ENCODE measurements at places on chromosomes 4 and X. TPM values are rescaled to one million over a fixed set of nuclear protein-coding genes. Genes with fewer than 3 reads are reported as not detected.
A peak's percentile ranks its signal among the peaks of the same experiment; 100 is the strongest.

- no peaks in the 10 kb centered on the region for H3K27me3 ChIP-seq
- H3K27ac ChIP-seq = no peak overlapping the region
- no peak overlapping the region for H3K4me3 ChIP-seq
- H3K4me1 ChIP-seq = no peaks in the 10 kb centered on the region
Observed at GRCh38 chr4:127669691-127670090, 36.9 kb downstream of the INTU start.

DNA sequence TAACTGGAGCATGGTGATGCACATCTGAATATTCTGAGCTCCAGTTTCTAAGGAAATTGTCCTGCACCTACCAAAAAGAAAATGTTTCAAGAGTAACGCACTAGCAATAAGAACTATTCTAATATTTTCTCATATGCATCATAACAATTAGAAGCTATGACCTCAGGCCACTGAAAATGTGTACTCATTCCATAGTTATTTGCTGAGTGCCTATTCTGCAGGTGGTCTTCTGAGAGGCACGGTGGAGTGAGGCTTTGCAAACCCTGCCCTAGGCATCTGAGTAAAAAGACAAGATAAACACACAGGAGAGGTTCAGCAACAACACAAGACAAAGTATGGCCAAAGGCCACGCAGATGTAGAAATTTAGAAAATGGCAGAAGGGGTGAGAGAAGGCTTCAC is 23.7 kb downstream of the SLC10A6 start:
- no peak overlapping the region for H3K27ac ChIP-seq
- no peaks in the 10 kb centered on the region for H3K27me3 ChIP-seq

DNA sequence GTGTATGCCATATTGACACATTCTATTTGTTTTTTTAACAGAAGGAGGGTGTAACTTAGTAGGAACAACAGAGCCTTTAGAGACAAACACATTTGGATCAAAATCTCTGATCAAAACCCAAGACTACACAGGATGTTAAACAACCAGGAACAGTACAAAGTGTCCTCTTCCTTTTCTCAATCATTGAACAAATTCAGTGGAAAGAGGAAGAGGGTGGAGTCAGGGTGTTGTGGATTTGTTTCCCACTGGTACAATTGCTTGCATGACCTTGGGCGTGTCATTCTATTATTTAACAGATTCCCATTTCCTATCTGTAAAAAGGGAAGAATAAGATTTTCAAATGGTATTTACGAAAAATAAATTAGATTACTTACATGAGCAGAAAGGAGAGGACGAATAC is 1162.8 kb upstream of the PRKX start:
- no peak for DNase-seq
- no peak overlapping the region for H3K4me3 ChIP-seq
- no peak overlapping the region for H3K27ac ChIP-seq
- no peaks in the 10 kb centered on the region for H3K4me1 ChIP-seq
- no peaks in the 10 kb centered on the region for H3K27me3 ChIP-seq
- H3K36me3 ChIP-seq = no peaks in the 10 kb centered on the region

DNA sequence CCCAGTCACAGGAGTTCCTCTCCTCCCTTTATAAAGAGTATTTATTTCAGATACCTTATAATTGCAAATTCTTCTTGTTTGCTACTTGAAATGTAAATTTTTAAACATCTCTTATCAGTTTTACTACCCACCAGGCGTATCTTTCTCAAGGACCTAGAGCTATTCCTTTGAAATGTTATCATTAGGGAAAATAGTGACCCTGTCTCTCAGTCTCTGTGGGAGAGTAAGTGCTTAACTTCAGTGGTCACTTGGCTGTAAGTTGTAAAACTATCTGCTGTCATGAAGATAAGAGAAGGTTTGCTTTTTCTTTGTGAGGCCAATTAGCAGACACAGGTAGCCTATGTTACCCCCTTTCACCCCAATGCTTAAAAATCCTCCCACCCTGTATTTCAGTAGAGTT is 241.6 kb downstream of the TACR3 start:
- H3K36me3 ChIP-seq = no peaks in the 10 kb centered on the region
- no peaks in the 10 kb centered on the region for H3K27me3 ChIP-seq
- no peak overlapping the region for H3K4me3 ChIP-seq
- no peak for DNase-seq
- no peak overlapping the region for H3K27ac ChIP-seq

- H3K4me3 ChIP-seq = peak overlapping the region; percentile 99
- H3K36me3 ChIP-seq = peaks cover 5% of the 10 kb centered on the region
- H3K4me1 ChIP-seq = peaks cover 9% of the 10 kb centered on the region
- DNase-seq = peak; percentile 79
Observed at GRCh38 chr4:75724867-75725724, 719 bp downstream of the USO1 start.

The GAGE12H gene
- not detected for total RNA-seq

GRCh38 chr4:81659051-81659450 is 187.3 kb upstream of the RASGEF1B start:
- no peak for DNase-seq
- no peak overlapping the region for H3K27ac ChIP-seq
- no peaks in the 10 kb centered on the region for H3K4me1 ChIP-seq
- no peaks in the 10 kb centered on the region for H3K36me3 ChIP-seq
- H3K27me3 ChIP-seq = no peaks in the 10 kb centered on the region

- no peak overlapping the region for H3K27ac ChIP-seq
- H3K27me3 ChIP-seq = no peaks in the 10 kb centered on the region
- no peaks in the 10 kb centered on the region for H3K4me1 ChIP-seq
Observed at GRCh38 chr4:14924812-14925344, 77.4 kb upstream of the CPEB2 start.

The CT45A3 gene
- 0.33 TPM for total RNA-seq

DNA sequence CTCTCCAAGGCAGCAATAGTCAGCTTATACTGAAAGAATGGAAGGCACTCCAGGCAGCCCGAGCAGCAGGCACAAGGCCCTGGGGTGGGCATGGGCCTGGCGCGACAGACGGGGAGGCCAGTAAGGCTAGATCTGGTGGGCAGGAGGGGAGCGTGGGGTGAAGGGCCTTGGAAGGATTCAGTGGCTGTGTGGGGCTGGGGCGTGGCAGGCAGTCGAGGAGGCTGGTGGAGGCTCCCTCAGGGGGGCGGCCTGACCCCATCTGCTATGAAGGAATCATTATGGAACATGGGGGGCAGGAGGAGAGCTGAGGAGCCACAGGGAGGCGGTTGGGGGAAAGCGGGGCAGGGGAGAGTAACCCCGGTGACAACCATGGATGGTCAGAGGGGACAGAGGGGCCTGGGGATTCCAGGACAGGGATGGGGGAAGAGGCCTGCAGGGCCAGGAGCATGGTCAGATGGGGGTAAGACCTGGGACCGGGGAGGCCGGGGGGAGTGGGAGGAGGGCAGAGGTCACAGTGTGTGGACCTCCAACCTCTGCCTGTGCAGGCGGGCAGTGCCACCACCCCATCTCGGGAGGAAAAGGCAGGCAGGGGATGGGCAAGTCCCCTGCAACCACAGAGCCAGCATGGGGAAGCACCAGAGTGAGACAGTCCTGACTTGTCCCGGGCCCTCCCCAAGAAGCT is 70.3 kb downstream of the ACOX3 start:
- H3K4me1 ChIP-seq = peaks cover 4% of the 10 kb centered on the region
- H3K27me3 ChIP-seq = no peaks in the 10 kb centered on the region
- peaks cover 75% of the 10 kb centered on the region for H3K36me3 ChIP-seq
- H3K27ac ChIP-seq = no peak overlapping the region
- no peak for DNase-seq

- DNase-seq = no peak
- no peaks in the 10 kb centered on the region for H3K4me1 ChIP-seq
- H3K27ac ChIP-seq = no peak overlapping the region
- no peaks in the 10 kb centered on the region for H3K27me3 ChIP-seq
- no peak overlapping the region for H3K4me3 ChIP-seq
Observed at GRCh38 chr4:154927126-154927680, 146.1 kb downstream of the RBM46 start.

DNA sequence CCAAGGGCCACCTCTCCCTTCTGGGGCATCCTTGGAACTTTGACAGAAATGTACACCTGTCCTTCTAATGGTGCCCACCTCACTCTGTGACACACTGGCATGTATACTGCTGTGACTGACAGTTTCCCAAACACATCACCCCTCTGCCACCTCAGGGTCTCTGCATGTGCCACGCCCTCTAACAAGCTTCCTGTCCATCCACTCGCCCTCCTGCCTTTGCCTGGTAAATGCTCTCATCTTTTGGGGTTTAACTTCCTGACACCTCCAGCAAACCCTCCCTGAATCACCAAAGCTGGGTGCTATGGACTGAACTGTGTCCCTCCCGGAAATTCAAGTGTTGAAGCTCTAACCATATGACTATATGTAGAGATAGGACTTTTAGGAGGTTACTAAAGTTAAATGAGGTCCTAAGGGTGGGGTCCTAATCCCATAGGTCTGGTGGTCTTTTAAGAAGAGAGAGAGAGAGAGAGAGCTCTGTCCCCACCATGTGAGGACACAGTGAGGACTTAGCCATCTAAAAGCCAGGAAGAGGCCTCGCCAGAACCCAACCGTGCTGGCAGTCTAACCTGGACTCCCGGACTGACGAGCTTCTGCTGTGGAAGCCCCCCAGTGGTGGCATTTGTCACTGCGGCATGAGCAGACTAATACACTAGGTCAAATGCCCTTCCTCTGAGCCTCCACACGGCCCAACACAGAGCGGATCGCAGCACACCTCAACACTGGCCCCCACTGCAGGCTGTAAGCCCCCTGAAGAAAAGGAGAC is 95.6 kb downstream of the AFAP1 start:
- H3K27ac ChIP-seq = no peak overlapping the region
- H3K27me3 ChIP-seq = no peaks in the 10 kb centered on the region
- H3K4me3 ChIP-seq = no peak overlapping the region
- H3K4me1 ChIP-seq = peaks cover 16% of the 10 kb centered on the region

DNA sequence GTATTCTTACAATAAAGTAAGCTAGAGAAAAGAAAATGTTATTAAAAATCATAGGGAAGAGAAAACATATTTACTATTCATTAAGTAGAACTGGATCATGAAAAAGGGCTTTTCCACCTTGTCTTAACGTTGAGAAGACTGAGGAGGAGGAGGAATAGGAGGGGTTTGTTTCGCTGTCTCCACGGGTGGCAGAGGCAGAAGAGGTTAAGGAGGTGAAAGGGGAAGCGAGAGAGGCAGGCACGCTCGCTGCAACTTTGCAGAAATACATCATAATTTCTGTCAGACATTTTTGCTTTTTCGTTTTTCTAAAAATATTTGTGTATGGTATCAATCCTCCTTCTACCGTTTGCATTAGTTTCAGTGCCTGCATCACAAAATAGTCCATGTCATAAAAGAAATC is 2375.1 kb upstream of the AGA start:
- H3K27ac ChIP-seq = no peak overlapping the region
- no peaks in the 10 kb centered on the region for H3K4me1 ChIP-seq
- DNase-seq = no peak
- H3K27me3 ChIP-seq = no peaks in the 10 kb centered on the region
- H3K36me3 ChIP-seq = no peaks in the 10 kb centered on the region

The SLC34A2 gene
- 0.20 TPM for total RNA-seq

DNA sequence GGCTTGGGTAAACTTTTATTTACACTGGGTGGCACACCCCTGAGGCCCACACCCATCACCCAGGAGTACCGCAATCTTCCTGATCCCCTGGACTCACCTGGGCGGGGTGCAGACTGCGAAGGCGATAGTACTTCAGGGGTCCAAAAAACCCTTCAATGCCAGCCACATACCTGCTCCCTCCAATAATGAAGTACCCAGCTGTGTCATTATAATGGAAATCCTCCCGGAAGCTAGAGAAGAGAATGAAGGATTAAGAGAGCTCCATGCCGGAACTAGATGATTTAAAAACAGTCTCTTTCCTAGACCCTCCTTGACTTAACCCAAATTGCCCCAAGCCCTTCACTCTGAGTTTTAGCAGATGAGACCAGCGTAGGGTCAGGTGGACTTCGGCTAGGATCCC is 40.9 kb downstream of the SEL1L3 start:
- no peak for DNase-seq
- peaks cover 3% of the 10 kb centered on the region for H3K4me1 ChIP-seq
- H3K27me3 ChIP-seq = no peaks in the 10 kb centered on the region
- H3K36me3 ChIP-seq = no peaks in the 10 kb centered on the region
- H3K27ac ChIP-seq = no peak overlapping the region

DNA sequence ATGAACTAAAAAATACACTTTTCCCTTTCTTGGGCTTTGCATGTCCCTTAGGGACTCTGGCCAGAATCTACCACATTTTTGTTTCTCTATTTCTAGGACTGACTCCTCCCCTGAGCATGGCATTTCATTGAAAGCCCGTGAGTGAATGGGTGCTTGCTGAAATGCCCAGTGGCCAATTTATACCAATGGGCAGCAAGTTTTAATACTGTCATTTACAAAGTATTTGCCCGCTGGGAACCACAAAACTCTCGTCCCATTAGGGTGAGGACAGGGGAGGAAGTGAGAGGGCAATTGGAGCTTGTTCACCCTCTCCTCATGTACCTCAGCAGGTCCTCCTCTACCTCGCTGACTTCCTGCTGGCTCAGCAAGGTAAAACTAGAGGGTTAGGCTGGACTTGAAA is 1.1 kb downstream of the SRPX2 start:
- no peak overlapping the region for H3K27ac ChIP-seq
- H3K4me1 ChIP-seq = peaks cover 5% of the 10 kb centered on the region
- H3K36me3 ChIP-seq = no peaks in the 10 kb centered on the region
- DNase-seq = no peak

- peaks cover 39% of the 10 kb centered on the region for H3K4me1 ChIP-seq
- H3K4me3 ChIP-seq = no peak overlapping the region
- peaks cover 24% of the 10 kb centered on the region for H3K36me3 ChIP-seq
- no peaks in the 10 kb centered on the region for H3K27me3 ChIP-seq
- no peak overlapping the region for H3K27ac ChIP-seq
- no peak for DNase-seq
Observed at GRCh38 chr4:3339577-3339976, 46.8 kb downstream of the RGS12 start.

GRCh38 chr4:163536091-163536490 is 41.6 kb downstream of the TMA16 start:
- no peak overlapping the region for H3K4me3 ChIP-seq
- H3K27ac ChIP-seq = no peak overlapping the region
- H3K27me3 ChIP-seq = no peaks in the 10 kb centered on the region
- no peaks in the 10 kb centered on the region for H3K4me1 ChIP-seq

All from spinal cord (tissue), 10 donors.